Glutamatergic neuron (in vitro differentiated cells): ENCODE measurements at places on chromosomes 12 and 14.
A peak's percentile ranks its signal among the peaks of the same experiment; 100 is the strongest.

DNA sequence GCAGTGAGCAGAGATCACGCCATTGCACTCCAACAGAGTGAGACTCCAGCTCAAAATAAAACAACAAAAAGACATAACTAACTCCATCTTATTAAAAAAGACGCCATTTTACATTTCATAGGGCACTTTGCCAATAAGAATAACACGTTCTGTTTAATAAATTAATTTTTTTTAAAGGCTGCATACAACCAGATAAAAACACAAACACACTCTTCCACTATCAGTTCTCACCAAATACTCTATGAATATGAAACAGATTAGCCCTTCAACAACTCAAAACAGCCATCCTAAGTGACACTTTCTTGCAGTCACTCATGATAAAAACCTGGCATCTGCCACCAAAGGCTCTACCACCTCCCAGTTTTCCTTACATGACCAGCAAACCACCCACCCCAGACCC is 16.1 kb downstream of the AICDA start:
- no peak for DNase-seq
- no peaks in the 10 kb centered on the region for H3K27me3 ChIP-seq
- H3K36me3 ChIP-seq = no peaks in the 10 kb centered on the region
- H3K4me1 ChIP-seq = no peaks in the 10 kb centered on the region

- H3K27ac ChIP-seq = no peak overlapping the region
- peaks cover 2% of the 10 kb centered on the region for H3K27me3 ChIP-seq
- peaks cover 4% of the 10 kb centered on the region for H3K4me1 ChIP-seq
These were observed 16.5 kb downstream of the SIX1 start for GRCh38 chr14:60632777-60633176.

DNA sequence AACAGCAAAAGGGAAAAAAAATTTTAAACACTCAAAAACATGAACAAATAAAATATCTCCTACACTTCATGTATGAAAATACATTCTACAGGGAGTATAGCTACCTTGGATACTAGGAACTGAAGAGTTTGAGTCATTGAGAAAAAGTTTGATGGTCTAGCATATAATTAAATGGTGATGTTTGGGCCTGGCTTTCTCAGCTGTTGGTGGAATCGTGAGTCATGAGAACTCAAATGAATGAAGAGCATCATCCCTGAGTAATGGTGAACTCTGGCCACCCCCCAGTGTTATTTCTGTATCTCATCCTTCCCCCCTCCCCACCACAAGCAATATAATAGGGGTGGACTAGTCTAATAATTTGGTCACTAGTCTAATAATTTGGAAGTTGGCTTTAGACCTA is 6.7 kb upstream of the SLC6A15 start:
- no peak overlapping the region for H3K27ac ChIP-seq
- H3K27me3 ChIP-seq = no peaks in the 10 kb centered on the region
- no peak overlapping the region for H3K4me3 ChIP-seq
- no peak for DNase-seq
- no peaks in the 10 kb centered on the region for H3K36me3 ChIP-seq

DNA sequence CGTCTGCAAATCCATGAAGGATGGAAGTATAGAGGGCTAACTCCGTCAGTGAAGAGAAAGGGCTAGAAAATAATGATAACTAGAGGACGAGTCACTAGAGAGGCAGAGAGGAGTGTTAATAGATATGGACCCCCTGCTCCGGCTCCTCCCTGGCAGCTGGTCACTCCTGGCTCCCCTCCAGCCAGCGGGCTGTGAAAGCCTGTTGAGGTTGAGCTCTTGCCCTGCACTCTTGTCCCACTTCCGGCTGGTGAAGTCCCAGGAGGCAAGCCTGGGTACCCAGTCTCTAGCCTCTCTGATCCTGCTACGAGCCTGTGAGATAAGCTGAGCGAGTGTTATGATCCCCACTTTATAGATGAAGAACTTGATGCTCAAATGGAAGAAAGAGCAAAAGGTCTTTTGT is 90.3 kb downstream of the RFX4 start:
- peaks cover 8% of the 10 kb centered on the region for H3K4me1 ChIP-seq
- H3K36me3 ChIP-seq = no peaks in the 10 kb centered on the region
- peaks cover 5% of the 10 kb centered on the region for H3K27me3 ChIP-seq
- peak; percentile 56 for DNase-seq
- no peak overlapping the region for H3K27ac ChIP-seq
- H3K4me3 ChIP-seq = peak overlapping the region; percentile 22

GRCh38 chr12:126773012-126773411 is 1494.0 kb upstream of the TMEM132C start:
- H3K36me3 ChIP-seq = no peaks in the 10 kb centered on the region
- no peaks in the 10 kb centered on the region for H3K4me1 ChIP-seq
- no peak for DNase-seq
